Retinal pigment epithelial cell (primary cell): ENCODE measurements at places on chromosomes 13 and 19.

- no peak for DNase-seq
Measured at GRCh38 chr19:10408511-10409283, 5.4 kb upstream of the CDC37 start.

DNA sequence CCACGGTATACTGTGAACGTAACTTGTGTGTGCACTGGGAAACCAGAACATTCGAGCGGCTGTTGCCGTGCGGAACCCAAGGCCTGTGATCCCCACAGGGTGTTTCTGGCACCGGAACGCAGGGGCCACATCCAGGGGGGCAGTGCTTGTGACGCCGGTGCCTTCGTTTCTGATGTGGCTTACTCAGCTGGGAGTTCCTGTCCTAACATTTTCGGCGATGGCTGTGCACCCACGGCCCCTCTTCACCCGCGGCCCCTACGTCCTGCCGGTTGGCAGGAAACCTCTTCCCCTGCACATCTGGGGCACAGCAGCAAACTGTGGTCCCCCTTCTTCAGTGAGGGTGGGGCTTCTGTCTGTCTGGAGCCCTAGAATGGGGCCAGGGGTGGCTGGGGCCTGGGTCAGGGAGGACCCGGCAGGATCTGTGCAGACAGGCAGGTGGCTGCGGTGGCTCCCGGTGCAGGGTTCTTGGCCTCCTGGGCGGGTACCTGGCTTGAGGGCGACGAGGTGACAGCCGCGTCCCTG is 26.2 kb downstream of the CSNK1G2 start:
- no peak for DNase-seq

DNA sequence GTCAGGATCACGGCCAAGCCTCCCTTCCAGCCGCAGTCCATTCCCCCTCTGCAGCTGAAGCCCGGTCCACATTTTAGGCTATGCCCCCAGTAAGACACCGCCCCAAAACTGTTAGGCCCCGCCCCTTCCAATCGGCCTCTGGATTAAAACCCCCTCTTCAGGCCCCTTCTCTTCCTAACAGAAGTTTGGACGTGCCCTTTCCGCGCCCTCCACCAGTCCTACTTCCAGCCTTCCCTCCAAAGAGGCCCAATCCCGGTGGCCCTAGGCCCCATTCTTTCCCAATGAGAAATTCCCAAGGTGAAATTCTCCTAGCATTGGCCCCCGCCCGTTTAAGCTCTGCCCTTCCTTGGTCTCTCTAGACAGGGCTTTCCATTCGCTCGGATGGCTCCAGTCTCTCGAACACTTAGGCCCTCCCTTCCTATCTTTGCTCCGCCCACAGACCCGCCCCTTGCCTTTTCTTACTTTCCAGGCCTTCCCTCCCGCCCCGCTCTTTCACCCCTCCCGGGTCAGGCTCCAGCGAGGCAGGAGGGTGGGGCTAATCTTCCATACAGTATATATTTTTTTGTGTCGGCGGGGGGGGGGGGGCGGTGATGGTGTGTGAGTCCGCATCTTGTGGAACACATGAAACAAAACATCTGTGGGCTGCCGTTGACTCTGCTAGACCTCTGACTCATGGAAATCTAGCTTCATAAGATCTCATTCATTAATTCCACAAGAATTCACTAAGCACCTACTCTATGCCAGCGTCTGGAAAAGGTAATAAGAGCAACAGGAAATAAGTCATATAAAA is 13.6 kb downstream of the LTBP4 start:
- DNase-seq, result peak; percentile 89

DNA sequence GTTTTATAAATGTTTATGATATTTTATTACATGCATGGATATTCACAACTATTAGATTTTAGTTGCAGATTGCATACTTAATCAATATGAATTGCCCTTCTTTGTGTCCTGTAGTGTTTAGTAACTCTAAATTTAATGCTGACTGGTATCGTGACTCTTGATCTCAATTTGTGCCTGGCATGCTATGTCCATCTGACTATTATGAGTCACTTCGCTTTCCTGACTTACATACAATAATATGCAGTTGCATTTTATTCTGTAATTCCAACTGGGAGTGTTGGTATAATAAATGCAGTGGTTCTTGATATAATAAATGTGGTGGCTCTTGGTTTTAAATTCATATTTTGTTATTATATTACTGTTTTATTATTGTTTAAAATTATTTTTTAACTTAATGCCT is 277.5 kb downstream of the LIG4 start:
- no peak for DNase-seq

GRCh38 chr19:58203814-58204475 is 21.1 kb downstream of the ZNF274 start:
- no peak for DNase-seq

DNA sequence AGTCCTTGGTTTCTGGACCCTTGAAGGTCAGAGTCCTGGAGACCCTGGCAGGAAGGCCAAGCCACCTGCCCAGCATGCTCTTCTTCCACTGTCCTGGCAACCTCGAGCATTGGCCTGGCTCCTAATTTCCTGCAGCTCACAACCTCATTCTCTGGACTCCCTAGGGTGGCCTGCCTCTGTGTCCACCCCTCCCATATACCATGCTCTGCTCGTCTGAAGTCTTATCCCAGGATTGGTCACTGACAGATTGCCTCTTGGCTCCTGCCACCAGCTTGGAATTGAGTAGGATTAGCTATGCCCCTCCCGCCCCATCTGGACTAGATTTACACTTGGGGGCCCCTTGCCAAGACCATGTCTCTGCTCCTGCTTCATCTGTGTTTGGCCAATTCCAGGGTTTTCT is 17.1 kb upstream of the WASF3 start:
- DNase-seq, result no peak

DNA sequence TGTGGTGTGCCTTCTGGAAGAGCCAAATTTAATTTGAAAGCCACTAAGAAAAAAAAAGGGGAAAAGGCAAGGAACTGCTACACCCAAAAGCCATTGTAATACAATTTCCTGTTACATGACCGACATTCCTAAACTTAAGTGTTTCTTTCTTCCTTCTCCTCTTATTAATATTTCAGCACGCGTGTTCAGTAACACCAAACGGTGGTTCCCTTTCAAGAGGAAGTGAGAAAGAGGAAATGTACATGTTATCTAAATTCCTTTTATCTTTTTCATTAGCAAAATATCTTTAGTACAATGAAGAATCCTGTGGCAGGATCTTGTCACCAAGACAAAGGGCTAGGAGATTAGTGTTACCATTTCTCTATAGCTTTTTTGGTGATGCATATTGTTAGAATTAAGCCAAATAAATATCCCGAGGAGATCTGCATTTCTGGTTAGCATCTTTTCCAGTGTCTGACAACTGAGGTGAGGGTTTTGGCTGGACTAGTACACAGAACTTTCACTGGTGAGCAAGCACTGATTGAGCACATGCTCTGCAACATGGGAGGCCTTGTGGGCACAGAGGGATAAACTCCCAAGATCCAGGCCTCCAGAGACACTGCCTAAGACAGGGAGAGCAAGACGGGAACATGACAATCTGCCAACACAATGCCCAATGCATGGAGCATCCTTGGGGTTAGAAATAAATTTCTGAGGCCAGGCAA is 22.1 kb downstream of the LATS2 start:
- DNase-seq, result no peak

DNA sequence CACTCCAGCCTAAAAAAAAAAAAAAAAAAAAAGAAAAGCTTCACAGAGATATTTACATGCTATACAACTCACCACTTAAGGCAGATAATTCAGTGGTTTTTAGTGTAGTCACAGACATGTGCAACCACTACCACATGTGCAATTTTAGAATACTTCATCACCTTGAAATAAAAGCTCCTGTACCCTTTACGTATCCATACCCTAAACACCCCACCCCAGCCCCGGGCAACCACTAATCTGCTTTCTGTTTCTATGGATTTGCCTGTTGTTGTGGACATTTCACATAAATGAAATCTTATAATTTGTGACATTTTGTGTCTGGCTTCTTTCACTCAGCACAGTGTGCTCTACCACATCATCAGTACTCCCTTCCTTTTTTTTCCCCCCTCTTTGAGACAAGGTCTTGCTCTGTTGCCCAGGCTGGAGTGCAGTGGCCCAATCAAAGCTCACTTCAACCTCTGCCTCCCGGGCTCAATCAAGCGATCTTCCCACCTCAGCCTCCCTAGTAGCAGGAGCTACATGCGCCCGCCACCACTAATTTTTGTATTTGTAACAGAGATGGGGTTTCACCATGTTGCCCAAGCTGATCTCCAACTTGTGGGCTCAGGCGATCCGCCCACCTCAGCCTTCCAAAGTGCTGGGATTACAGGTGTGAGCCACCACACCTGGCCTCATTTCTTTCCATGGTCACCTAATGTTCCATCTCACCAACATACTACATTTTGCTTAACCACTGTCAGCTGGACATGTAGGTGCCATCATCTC is 4.0 kb downstream of the DDX39A start:
- no peak for DNase-seq

GRCh38 chr13:73849292-73849691 is 284.9 kb downstream of the KLF12 start:
- DNase-seq, result no peak

DNA sequence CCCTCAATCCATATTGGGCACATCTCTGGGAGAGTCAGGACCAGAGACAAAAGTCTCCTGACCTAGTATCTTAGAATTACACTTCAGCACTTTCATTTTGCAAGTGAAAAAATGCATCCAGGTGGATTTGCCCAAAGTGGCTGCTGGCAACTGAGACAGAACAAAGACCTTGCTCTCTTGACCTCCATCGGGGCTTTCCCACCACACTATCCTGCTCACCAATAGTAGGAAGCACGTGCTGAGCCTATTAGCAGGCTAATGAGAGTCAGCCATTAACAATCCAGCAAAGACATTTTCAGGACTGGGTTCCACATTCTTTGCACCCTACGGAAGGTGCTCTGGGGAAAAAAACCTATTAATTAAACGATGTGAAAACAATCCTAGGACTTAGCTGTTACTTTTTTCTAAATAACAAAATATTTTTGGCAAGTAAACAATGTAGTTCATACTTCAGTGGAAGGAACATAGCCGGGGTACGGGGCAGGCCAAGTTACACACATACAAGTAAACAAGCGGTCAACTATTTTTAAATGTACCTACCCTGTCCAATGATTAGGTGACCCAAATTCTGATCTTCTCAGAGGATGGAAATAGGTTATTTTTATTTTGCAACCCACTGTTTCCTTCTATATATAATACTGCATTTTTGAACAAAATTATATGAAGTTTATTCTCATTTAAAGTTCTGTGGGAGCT is 78.6 kb downstream of the CDADC1 start:
- no peak for DNase-seq

DNA sequence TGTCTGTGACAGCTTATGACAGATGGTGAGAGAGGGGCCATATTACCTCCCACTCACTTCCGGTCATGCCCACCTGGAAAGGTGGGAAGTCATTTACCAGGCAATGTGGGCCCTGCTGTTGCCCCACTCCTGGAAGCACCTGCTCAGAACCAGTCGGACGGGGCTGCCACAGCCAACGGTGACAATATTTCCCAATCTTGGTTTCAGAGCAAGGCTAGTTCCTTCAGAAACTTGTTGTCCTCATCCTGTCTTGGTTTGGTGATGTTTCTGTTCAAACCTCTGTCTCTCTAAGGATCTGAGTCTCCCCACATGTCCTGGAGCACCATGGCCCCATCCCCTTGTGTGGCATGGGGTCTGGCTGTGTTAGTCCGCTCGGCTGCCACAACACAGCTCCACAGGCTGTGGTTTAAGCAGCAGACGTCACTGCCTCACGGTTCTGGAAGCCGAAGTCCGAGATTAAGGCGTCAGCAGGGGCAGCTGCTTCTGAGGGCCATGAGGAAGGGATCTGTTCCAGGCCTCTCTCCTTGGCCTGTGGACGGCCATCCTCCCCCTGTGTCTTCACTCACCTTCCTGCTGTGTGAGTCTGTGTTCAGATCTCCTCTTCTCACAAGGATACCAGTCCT is 31.5 kb upstream of the SLC15A1 start:
- no peak for DNase-seq

DNA sequence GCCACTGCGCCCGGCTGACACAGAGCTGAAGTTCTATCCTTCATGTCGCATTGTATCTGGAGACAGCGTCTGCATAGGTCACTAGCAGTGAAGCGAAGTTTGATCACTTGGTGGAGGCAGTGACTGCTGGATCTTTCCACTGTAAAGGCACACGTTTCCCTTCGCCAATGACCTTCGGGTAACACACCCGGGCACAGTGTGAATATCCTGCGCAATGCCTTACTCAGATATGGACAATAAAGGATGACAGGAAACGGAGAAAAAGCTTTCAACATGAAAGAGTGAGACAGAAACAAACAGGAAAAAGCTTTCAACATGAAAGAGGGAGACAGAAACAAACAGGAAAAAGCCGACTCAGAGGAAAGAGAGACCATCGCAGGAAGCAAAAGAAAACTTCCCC is 17.1 kb downstream of the ARL11 start:
- no peak for DNase-seq

- DNase-seq, result no peak
Measured at GRCh38 chr19:32387701-32388392, 17.7 kb upstream of the DPY19L3 start.

GRCh38 chr13:26186995-26187394 is 35.1 kb downstream of the RNF6 start:
- DNase-seq, result no peak

DNA sequence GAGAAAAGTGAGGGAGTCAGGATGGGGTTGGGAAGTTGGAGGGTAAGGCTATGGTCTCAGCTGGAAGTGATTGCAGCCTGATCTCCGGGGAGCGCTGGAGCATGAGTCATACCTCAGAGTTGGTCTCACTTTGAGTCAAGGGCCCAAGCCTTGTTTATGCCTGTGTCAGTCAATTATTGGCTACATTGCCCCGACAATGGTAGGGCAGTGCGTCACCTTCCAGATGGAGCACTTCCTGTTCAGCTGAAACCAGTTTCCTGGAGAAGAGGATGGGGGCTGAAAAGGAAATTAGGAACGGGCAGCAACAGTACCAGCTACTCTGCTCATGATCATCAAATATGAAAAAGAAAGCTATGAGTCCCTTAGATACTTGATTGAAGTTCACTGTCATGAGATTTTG is 60.4 kb downstream of the ADGRE1 start:
- no peak for DNase-seq

GRCh38 chr13:73058736-73059459 is at the start of gene KLF5:
KLF5 (plus strand) TSS chr13:73059005; CDS start chr13:73059328, 323 bp downstream.
- DNase-seq, result peak; percentile 81

DNA sequence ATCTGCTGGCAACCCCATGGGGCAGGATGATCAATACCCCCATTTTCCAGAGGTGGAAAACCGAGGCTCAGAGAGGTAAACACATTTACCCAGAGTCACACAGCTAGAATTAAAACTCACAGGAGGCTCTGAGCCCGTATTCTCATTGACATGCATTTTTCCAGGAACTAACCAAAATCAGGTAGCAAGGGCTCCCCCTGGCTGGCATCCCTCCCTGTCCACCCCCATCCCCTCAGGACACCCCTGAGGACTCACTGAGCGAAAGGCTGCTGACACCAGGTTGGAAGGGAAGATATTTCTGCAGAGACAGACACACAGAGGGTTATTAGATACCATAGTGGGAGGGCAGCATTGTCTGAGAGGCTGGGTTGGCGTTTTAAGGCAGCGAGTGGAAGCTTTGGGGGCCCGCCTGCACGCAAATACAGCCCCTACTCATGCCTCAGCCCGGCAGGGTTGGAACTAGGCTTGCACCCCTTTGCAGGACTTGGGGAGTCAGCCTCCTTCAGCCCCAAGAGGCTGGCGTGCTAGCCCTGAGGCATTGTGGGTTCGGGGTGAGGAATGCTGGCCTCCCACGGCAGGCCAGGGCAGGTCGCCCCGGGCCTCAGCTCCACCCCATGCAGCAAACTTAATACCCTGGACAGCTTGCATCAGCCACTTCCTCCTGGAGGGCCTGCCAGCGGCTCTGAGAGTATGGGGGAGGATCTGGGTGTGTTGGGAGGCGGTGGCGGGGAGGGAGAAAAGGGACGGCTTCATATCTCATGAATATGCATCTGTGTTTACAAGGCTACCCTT is 3.9 kb downstream of the SLC1A5 start:
- DNase-seq, result no peak
